Stimulated activated CD4-positive, alpha-beta T cell treated with anti-CD3 and anti-CD28 coated beads, Interleukin-4, amount 100 ng/mL, for 48 hours (primary cell): ENCODE measurements at places on chromosomes 11 and 22.

- no peak for DNase-seq
These were observed 50.5 kb upstream of the LRRC55 start for GRCh38 chr11:57131080-57131790.

DNA sequence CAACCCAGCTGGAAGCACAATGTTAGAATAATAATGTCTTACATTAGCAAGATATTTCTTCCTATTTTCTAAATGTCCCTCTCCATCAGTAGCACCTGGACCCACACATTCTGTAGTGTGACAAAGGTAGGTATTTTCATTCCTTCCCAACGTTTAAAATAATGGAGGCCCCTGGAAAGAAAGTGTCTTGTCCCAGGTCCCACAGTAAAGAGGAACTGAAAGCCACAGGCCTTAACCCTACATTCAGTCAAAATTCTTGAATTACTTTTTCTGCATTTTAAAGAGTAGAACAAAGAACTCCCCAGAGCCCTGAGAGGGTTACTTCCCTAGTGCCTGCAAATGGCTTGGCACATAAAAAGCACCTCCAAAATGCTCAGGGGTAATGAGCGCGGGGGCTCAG is 26.3 kb downstream of the OPCML start:
- no peak for DNase-seq

GRCh38 chr22:26550498-26551033 is 38.3 kb upstream of the TFIP11 start:
- DNase-seq = no peak

DNA sequence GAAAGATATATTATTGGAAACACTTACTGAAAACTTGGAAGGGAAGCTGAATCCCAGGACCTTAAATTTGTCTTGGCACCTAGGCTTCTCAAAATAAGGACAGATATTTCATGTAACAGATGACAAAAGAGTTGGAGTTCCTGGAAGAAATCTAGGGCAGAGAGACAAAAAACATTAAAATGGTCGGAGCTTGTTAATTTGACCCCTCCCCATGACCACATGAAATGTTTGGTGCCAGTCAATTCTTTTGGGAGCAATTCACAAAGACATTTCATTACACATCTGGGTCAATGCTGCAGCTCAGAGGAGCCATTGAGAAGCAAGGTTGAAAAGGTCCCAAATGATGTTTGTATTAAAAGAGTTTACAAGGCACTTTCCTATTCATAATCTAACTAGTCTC is 162.0 kb upstream of the GUCY1A2 start:
- DNase-seq = no peak

GRCh38 chr11:62645671-62645945 is 805 bp downstream of the GANAB start:
- no peak for DNase-seq

GRCh38 chr11:65378928-65379638 is 3.4 kb downstream of the SLC25A45 start:
- no peak for DNase-seq

GRCh38 chr11:120666121-120666639 is 154.6 kb downstream of the GRIK4 start:
- no peak for DNase-seq

GRCh38 chr11:67493548-67494370 is 10.9 kb downstream of the AIP start:
- DNase-seq = no peak

DNA sequence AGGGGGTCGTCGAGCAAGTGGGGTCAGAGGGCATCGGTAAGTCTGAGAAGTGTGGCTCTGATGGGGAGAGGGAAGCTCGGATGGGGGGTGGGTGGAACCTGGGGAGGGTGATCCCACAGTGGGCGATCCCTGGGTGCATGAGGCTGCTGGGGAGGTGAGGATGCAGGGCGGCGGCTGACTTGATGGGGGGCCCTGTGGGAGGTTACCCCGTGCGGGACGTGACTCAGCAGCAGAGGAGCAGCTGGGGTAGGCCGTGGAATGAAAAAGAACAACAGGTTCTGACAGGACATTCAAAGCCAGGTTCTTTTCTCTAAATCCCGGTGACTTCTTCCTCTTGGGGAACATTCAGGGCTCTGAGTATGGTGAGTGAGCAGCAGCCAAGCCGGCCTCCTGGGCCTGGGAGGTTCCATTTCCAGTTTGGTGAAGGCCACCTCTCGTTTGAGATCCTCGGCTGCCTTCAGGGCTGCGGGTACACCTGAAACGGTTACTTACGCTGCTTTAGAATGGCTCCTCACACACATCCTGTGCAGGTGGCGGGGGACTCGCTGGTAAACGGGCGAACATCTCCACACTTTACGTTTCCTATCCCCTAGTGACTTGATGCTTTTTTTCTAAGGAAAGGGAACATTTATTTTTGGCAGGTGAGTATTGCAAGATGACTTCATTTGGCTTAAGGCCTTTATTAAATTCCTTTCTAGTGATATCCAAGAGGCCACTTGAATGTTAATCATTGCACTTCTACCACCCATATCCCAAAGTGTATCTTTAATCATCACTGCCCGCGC is 278.2 kb downstream of the TBC1D22A start:
- no peak for DNase-seq

GRCh38 chr22:35660291-35661127 is 12.3 kb downstream of the APOL6 start:
- DNase-seq = no peak

DNA sequence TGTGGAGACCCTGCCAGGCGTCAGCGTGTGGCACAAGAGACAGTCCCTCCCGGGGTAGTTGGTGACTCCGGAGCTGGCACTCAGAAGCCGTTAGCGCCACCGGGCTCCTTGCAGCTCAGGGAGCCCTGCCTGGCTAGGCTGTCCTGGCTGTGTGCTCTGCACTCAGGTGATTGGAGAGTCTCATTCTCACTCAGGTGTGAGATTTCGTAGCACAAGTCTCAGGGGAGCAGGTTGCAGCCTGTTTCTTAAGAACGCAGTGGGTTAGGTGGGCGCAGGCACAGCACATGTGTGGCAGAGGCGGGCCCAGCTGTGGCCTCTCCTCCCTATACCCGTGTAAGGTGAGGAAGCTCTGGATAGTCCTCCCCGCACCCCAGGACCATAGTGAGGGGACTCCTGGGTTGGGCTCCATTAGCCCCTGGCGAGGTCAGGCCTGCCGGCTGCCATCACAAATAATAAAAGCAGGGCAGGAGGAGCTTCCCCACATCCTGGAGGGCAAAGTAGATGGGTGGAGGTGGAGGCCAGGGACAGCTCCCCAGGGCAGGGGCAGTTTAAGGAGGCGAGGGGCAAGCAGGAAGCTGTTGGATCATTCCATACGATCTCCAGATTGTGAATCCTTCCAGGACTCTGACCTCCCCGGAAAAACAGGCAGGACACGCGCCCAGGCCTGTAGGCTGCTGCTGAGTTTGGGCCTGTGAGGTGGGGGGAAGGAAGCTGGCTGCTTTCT is 39.4 kb downstream of the SBF1 start:
- no peak for DNase-seq

GRCh38 chr11:77154381-77155081 is 26.5 kb downstream of the MYO7A start:
- DNase-seq = no peak

GRCh38 chr11:2166091-2166851 is 5.3 kb upstream of the INS start:
- DNase-seq = peak; percentile 19
